ENCODE measurements at places on chromosomes 16 and 17.
A peak's percentile ranks its signal among the peaks of the same experiment; 100 is the strongest.

DNA sequence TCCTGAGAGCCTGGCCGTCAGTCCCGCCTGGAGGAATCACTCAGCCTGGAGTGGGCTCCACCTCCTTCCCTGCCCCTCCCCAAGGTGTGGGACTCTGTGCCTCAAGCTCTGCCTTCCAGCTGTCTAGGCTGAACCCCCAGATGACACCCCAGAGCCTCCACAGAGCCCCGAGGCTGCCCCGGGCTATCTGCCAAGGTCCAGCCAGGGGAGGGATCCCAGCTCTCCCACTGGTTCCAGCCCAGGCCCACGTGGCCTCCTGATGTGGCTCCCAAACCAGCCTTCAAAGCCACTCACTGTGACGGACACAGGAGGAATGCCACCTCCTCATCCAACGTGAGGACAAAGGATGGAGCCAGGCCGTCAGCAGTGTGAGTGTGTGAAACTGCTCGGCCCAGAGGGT, 45.6 kb upstream of the ENPP7 start:
- no peak for DNase-seq

GRCh38 chr16:49498264-49498663, 124.7 kb downstream of the C16orf78 start:
- DNase-seq = no peak

DNA sequence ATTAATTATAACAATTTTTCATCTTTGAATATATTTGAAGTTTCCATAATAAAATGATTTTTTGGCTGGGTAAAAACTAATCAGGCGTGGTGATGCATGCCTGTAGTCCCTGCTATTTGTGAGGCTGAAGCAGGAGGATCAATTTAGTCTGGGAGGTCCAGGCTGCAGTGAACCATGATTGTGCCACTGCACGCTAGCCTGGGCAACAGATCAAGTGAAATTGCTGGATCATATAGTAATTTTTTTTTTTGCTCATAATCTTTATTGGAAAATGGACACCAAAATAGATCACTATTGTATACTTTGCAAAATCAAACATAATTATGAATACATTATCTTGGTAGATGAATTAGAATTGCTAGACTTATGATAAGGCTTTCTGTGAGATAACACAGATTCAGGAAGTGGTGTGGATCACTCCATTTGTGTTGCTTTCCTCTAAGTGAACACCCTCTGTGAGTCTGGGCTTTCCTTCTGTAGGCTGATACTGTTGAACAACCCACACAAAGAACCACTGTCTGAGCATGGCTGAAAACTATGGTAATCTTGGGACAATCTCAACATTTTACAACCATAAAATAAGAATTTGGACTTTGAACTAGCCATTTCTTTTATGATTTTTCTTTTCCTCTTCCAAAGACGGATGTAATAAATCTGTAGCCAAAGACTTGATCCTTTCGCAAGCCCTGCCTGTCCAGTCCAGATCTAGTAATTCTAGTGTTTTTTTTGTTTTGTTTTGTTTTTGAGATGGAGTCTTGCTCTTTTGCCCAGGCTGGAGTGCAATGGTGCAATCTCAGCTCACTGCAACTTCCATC, 5.6 kb upstream of the ST3GAL2 start:
- no peak for DNase-seq

DNA sequence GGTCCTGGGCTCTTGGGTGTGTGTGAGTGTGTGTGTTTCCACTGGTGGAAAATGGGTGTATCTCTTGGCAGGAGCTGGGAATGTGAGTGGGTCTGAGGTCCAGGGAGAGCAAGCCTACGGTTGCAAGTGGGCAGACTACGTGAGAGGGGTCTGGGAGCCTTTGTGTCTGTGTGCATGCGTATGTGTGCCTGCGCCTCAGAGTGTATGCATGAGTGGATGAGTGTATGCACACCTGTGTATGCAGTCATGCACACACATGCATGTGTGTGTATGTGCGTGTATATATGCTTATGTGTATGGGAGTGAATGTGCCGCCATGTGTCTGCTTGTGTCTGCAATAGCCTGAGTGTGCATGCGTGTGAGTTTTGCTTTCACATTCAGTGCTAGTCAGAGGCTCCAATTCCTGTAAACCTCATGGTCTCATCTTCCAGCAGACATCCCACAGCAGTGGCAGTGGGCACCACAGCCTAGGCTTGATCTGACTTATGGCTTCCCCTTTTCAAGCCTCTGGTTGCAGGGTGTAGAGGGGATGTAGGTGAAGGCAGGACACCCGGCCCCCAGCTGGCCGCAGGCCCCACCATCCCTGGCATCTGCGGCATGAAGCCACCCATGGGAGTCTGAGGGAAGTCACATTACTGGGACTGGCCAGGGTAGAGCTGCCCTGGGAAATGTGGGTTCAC, 19.7 kb upstream of the RMI2 start:
- DNase-seq = peak; percentile 59

DNA sequence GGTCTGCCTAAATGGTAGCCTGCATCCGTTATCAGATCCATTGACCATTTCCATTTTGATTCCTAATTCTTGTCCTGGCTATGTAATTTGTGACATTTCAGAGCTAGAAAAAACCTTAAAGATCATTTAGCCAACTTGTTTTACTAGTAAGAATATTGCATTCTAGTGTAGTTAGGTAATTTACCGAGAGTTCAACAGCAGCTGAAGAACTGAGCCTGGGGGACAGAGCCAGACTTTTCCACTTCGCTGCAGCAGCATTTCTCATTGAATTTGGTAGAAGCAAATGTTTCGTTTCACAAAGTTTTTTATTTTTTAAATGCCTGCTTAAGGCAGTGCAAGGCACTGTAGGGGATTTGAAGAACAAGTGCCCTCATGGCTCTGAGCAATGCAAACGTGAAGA, 59.2 kb upstream of the MARCHF10 start:
- DNase-seq = no peak

GRCh38 chr17:17132746-17133145, 73.4 kb downstream of the PLD6 start:
- no peak for DNase-seq

GRCh38 chr16:65494609-65495008, 372.7 kb upstream of the CDH11 start:
- no peak for DNase-seq

DNA sequence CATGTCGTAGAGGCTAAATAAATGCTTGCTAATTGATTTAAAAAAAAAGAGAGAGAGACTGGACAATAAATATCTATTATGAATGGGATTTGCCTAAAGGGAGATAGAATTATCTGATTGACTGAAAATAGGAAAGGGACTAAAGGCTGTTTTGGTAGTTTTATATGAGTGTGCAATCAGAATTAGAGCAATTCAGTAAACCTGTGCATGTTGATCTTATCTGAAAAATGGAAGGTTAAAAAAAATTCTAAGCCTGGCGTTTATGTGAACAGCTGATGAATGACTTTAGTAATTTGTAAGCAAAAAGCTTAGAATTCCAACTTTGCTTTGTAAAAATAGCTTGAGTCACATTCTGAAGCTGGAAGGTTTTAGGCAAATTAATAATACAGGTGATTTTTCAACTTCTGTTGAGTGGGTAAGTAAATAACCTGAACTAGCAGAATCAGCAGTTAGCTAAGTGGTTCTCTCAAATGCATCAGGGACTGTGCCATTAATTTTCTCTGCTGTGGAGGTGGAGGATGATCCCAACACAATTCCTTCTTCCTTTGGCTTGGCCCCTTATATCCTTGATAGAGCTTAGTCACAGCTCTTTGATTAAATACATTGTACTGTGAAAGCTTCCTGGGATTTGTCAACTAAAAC, 254.4 kb downstream of the PHKB start:
- no peak for DNase-seq

DNA sequence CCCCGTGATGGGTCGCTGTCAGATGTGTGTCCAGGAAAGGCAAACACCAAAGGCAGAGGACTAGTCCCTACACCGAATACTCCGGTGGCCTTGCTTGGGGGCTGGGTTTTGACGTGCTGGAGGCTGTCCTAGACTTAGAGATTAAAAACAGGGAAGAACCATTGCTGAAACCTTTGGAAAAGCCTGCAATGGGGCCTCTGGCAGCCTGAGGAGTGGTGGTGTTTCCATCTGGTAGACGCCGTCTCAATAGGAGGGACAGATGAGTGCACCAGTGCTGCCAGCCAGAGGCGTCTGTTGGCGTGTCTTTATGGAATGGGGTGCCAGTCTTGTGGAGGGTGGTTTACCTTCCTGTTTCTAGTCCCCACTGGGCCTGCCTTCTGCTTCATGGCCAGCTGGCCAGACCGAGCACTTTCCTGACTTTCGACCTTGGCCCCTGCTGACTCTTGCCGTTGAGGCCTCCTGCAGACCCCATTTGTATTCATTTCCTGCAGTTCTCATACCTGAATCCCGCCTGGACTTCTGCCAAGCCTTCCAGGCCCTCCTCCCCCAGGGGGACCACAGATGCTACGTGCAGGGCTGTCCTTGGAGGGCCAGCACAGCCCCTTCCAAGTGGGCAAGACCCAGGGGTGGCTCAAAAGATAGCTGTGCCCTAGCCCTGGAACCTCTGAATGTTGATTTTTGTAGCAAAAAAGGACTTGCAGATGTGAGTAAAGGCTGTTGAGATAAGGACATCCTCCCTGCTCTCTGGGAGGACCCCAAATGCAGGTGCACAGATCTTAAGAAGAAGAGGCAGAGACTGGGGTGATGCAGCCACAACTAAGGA, 1.9 kb upstream of the DNASE1 start:
- no peak for DNase-seq

GRCh38 chr16:71792176-71792575, 16.5 kb downstream of the AP1G1 start:
- no peak for DNase-seq

- DNase-seq = no peak
Measured at GRCh38 chr16:49547448-49547847, 173.8 kb downstream of the C16orf78 start.

DNA sequence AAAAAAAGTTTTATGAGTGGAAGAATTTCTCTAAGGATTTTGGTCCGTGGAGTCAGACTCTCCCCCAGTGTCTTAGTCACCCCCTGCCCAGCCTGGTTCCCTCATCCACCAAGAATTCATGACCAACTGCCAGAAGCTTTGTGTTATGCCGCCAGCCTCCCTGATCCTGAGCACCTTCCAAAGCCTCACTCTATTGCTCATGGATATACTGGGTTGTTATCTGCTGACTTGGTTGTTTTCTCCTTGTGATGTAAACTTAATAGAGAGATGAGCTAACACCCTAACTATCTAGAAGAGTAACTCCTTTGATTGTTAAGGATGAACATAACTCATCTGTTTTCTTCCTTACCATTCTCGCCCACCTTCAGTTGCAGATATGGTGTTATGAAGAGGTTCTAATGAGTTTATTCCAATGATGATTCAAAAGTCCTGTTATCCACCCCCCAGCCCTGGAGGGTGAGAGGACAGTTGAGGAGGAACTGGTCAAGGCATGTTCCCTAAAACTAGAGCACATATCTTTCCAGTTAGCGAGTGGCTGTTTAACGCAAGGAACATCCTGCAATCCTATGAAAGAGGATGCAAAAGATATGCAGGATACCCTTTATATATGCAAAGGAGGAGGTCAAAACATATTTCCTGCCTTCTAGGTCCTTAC, 1.5 kb upstream of the PSMD3 start:
- no peak for DNase-seq

DNA sequence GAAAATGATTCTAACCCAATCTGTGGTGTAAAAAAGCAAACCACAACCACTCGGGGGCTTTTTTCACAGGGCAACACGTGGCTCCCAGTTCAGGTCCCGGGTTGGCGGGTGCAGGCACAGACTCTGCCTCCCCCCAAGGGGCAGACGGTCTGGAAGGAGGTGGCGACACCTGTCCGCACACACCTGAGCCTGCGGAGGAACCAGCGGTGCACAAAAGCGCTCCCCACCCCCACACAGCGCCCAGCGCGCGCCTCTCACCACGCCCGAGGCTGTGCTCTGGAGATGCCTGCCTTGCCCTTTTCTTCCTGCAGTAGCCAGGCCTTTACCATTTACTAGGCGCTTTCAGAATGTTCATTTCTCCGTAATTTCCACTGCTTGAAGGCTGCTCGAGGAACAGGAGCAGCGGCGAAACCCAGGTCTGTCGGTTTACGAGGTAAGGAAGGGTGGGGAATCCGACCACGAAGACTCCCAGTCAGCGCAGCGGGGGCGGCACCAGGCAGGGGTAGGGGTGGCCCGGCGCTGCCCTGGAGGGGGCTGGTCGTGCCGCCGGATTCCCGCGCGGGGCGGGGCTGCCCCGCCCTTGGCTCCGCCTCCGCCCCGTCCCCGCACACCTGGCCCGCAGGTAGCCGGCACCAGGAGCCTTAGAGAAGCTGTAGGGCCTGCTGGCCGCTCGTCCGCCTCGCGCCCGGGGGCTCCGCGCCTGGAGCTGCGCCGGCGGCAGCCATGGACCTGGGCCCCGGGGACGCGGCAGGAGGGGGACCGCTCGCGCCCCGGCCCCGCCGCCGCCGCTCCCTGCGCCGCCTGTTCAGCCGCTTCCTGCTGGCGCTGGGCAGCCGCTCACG, at the start of gene USP43:
Gene USP43, plus strand, starts transcription at position 608 of the 842 bp plus-strand sequence. Its CDS starts 116 bp downstream, at position 724.
- peak; percentile 29 for DNase-seq

- DNase-seq = no peak
Measured at GRCh38 chr16:53266156-53266555, 168.1 kb upstream of the RBL2 start.

- peak; percentile 97 for DNase-seq
Measured at GRCh38 chr16:11851294-11852091, at the start of gene RSL1D1. TSS of gene RSL1D1 (minus strand) at chr16:11851542. CDS start at chr16:11851512, 30 bp downstream.

DNA sequence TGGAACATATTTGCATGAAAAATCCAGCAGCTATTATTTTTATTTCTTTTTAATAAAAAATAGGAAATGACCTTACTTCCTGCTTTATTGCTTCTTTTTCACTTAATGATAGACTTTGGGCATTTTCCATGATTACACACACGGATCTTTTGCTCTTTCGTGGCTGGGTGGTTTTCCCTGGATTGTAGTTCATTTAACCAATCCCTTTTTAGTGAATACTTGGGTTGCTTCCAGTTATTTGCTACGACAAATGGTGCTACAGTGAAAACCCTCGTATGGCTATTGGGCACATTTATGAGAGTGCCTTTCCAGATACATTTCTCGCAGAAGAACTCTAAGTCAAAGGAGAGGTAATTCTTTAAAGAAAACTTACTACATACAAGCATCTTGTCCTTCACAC, 38.6 kb downstream of the FOXL1 start:
- no peak for DNase-seq

GRCh38 chr16:79871906-79872305, 271.4 kb upstream of the MAF start:
- DNase-seq = no peak

DNA sequence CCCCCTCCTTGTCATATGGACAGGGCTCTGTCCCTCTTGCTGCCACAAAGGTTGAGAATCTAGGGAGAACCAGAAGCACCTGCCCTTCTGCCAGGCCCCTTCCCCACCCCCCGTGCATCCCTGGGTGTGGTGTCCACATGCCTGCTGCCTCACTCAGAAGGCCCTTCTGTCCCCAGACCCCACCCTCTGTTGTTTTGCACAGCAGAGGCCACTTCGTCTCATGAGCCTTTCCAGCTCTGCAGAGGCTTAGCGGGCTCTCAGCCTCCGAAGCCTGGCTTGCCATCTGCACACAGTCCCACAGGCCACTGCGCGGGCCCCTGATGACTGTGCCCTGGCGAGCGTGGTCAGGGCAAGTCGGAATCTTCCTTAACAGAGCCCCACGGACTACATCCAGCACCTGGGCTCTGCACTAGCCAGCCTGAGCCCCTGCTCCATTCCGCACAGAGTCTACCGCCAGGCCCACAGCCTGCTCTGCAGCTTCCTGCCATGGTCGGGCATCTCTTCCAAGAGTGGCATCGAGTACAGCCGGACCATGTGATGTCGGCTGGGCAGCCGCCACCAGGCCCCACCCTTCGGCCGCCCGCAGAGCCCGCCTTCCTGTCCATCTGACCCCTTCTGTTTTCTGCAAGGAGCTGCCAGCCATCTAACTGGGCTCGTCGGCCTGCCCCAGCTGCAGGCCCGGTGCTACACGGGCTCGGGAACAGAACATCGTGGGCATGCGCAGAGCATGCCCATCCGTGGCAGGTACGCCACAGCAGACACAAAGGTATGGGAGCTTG, 10.8 kb downstream of the C16orf90 start:
- DNase-seq = no peak

- no peak for DNase-seq
Measured at GRCh38 chr17:9929871-9930270, 24.8 kb upstream of the RCVRN start.
